ENCODE measurements at places on chromosomes 1 and 21.

- DNase-seq = no peak
Measured at GRCh38 chr1:95730986-95731385, 497.0 kb downstream of the RWDD3 start.

DNA sequence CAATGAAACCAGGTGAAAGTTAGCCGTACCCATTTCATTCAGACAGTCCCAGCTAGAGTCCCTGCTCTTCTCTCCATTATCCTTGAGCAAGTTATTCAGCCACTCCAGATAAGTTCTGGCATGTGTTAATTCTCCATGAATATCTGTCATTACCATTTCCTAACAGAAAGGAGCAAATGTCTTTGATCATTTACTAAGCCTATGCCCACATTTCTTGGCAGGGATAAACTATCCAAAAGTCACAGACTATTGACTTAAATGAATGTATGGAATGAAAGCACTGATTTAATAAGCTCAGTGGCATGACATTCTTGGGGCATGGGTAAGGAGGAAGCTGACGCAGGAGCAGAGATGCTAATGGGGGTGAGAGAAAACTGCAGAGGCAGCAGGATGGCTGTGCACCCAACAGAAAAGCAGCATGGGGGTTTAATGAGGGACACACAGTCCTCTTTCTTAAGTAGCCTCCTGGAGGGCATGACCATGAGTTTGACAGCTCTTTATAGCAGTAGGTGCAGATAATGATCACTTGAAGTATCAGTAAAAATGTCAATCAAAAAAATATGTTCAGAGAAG is 17.6 kb upstream of the DHCR24 start:
- DNase-seq = no peak

DNA sequence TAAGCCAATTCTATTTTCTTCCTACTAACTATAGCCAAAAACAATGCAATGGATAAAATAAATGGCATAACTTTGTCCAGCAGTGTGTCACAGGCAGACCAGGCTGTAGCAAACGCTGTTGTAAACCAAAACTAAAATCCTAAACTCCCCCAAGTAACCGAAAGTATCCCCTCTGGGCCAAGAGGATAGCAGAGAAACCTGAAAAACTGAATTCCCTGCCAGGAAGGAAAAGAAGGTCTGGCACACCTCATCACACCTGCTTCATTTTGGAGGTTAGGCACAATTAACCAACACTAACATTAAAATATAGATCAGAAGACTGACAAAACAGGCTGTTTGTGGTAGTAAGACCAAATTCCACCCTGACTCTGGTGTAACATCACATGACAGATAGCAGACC is 356.8 kb upstream of the C1orf87 start:
- DNase-seq = no peak

GRCh38 chr21:42088148-42088547 is 17.0 kb downstream of the UMODL1 start:
- no peak for DNase-seq

DNA sequence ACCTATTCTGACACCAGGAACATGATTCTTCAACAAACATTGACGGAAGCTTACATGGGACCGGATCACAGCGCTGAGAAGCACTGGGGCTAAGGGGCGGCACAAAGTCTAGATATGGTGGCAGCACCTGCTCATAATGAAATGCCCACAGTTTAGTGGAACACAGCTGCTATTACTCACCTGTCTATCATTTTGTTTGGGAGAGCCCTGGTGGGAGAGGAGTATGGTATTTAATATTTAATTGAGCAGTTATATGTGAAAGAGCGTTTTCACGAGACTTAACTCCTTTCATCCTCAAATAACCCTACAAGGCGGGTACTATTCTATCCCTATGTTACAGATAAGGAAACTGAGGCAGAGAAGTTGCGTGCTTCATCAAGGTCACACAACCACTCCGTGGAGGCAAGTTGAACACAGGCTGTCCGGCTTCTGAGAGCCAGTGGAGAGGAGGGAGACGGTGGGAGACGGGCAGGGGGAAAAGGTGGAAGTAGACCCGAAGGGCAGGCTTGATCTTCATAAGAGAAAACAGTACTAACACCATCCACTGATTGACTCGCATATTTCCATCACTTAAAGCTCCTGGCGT is 790 bp upstream of the TSNAX start:
- DNase-seq = no peak

DNA sequence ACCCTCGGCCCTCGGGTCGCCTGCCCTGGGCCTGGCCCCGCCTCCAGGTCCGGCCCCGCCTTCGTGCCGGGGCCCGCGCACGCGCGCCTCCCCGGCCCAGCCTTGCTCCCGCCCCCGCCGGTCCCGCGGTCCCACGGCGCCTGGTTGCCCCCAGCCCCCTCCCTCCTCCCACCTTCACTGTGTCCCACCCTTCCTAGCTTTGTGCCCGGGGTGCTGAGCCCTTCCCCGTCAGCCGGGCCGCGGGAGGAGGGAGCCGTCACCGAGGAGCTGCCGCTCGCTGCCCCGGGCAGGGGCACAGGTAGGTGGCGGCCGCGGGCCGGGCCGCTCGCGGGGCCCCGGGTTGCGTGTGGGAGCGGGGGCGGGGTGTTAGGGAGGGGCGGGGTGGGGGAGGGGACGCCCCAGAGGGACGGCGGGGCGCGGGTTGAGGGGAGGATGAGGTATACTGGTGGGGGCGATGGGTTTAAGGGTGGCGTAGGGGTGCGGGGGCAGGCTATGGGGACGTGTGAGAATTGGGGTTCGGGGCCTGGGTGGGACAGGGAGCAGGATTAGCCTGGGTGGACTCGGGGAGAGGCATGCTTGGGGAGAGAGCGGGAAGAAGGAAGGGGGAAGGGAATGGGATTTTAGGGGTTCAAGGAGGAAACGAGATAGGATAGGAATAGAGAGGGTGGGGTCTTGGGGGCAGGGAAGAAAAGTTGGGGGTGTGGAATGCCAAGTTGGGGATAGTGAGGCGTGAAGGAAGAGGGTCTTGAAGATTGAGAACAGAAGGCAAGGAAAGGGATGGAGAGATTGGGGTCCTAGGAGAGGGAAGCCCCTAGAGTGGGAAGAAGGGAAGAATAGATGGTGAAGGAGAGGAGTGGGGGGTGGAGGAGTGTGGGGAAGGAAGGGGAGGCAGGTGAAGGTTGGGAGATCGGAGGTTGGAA is at the start of gene LRRC42:
LRRC42 (plus strand) TSS at position 99 of the 920 bp plus-strand sequence. CDS start 5,650 bp downstream, outside the sequence.
- no peak for DNase-seq

DNA sequence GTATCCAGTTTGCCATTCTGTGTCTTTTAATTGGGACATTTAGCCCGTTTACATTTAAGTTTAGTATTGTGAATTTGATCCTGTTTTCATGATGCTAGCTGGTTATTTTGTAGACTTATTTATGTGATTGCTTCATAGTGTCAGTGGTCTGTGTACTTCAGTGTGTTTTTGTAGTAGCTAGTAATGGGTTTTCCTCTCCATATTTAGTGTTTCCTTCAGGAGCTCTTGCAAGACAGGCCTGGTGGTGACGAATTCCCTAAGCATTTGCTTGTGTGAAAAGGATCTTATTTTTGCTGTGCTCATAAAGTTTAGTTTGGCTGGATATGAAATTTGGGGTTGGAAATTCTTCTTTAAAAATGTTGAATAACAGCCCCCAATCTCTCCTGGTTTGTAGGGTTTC is 69.2 kb upstream of the PDC start:
- no peak for DNase-seq

GRCh38 chr1:237124856-237125462 is 83.0 kb downstream of the RYR2 start:
- DNase-seq = no peak

DNA sequence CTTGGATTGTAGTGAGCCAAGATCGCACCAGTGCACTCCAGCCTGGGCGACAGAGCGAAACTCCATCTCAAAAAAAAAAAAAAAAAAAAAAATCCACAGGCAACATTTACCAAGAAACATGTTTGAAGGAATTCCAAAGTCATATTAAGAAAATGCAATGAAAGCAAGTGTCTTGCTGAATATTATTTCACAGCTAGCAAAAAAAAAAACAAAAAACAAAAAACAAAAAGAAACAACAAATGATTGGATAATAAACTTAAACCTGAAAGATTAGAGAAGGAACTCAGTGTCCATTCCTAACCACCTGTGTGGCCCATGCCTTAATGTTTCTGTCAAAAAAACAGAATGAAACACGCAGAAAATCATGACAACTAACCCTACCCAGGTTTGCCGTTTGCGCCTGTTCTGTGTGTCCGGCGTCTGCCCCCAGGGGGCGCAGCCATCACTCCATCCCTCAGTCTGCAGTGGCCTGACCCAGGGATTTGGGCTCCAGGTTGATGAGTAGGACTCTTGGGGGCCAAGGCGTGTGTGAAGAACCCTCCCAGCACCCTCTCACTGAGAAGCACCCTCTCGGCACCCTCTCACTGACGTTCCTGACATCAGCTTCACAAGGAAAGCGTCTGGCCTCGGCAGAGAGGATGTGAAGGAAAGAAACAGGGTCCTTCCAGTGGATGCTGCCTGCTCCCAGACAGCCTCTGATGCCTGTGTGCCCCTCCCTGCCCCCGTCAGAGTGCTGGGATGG is 19.2 kb upstream of the PTTG1IP start:
- DNase-seq = peak; percentile 54

DNA sequence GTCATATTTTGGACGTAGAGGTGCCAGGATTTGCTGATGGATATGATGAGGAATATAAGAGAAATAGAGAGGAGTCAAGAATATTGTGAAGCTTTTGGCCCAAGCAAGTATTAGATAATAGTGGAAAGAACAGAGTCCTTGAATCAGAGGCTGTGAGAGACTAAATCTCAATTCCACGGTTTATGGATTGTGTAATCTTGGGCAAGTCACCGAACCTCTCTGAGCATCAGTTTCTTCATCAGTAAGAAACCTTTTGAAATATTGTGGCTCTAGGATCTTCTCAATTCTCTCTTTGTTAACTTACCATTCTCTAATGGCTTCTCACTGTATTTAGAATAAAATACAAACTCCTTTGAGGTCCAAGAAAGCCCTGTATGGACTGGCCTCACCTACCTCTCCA is 77.6 kb downstream of the RPS6KA1 start:
- DNase-seq = no peak

- peak; percentile 13 for DNase-seq
Measured at GRCh38 chr1:147225193-147225730, at the start of gene FMO5. Gene FMO5 (minus strand): TSS chr1:147225339. CDS start chr1:147225029, 310 bp downstream.

GRCh38 chr21:15014221-15014620 is 50.6 kb downstream of the NRIP1 start:
- DNase-seq = no peak

GRCh38 chr1:108345776-108346531 is 102.1 kb upstream of the NBPF4 start:
- no peak for DNase-seq

- no peak for DNase-seq
Measured at GRCh38 chr1:236568285-236568894, 35.9 kb downstream of the HEATR1 start.

GRCh38 chr1:96588416-96588995 is 133.1 kb upstream of the PTBP2 start:
- no peak for DNase-seq

DNA sequence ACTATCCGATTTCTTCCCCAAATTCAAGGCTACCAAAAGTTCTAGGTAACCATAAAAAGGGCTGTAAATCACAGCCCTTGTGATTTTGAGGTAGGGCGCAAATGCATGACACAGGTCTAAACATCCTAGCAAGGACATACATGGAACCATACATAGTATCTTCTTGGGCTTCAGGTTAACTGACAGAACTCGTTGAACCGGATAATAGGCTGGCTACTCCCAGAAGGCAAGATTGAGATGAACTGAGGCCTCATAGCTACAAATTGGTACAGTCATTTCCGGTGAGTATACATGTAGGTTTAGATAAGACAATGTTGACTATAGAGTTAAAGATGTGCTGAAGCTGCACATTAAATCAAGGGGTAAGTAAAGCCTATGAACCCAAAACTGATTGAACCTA is 27.3 kb upstream of the TP53BP2 start:
- DNase-seq = no peak

GRCh38 chr1:111563619-111564018 is 56.0 kb upstream of the RAP1A start:
- no peak for DNase-seq

DNA sequence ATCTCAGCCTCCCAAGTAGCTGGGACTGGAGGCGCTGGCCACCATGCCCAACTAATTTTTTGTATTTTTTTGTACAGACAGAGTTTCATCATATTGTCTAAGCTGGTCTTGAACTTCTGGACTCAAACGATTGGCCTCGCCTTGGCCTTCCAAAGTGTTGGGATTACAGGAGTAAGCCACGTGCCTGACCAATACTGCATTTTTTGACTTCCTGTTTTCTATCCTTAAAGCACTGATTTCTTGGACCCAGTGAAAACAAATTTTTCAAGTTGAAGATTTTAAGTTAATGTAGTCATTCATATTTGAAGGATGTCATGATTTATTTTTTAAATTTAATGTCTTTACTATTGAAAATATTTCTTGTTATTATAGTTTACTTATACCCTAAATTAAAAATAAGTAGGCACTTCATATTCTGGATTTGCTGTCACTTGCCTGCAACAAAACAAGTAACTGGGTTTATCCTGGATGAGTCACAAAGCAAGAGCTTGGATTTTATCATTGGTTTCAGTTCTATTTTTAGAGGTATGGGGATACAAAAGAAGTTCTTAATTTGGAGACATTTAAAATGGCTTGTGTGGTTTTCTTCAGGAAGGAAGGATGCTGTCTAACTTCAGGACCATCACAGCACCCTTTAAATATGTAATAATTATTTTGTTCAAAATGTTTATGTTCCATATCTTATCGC is 2.2 kb upstream of the VPS45 start:
- DNase-seq = no peak

GRCh38 chr1:36128126-36128904 is 3.3 kb upstream of the COL8A2 start:
- no peak for DNase-seq

GRCh38 chr1:8889925-8890785 is 11.7 kb upstream of the ENO1 start:
- no peak for DNase-seq

GRCh38 chr21:44845418-44846223 is 27.8 kb upstream of the SUMO3 start:
- DNase-seq = no peak

- DNase-seq = no peak
Measured at GRCh38 chr1:94014635-94015488, 105.6 kb upstream of the GCLM start.

GRCh38 chr1:72954943-72955342 is 672.6 kb upstream of the NEGR1 start:
- DNase-seq = no peak

DNA sequence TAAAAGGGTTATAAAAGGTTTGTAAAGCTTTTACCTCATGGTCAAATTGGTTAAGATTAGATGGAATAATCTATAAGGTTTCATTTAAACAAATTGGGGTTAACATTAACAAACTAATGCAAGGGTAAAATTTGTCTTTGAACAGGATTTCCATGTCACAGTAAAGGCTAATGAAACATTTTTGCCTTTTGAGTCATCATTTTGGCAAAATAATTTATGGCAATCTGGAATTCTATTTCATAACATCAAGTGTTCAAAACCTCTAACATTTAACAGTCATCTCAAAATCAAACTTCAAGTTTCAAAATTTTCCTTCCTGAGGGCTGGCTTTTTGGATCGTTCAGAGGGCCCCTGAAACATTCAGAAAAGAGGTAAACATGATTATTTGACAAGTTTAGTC is 6.6 kb upstream of the CD46 start:
- no peak for DNase-seq

GRCh38 chr1:66246351-66247269 is 287.3 kb upstream of the SGIP1 start:
- no peak for DNase-seq

- DNase-seq = no peak
Measured at GRCh38 chr1:227372726-227373130, 54.4 kb upstream of the CDC42BPA start.
